ENCODE measurements at places on chromosomes 5 and 9. TPM values are rescaled to one million over a fixed set of nuclear protein-coding genes. Genes with fewer than 3 reads are reported as not detected.
A peak's percentile ranks its signal among the peaks of the same experiment; 100 is the strongest.

DOCK2 gene
- 5.4 TPM for polyA plus RNA-seq

DNA sequence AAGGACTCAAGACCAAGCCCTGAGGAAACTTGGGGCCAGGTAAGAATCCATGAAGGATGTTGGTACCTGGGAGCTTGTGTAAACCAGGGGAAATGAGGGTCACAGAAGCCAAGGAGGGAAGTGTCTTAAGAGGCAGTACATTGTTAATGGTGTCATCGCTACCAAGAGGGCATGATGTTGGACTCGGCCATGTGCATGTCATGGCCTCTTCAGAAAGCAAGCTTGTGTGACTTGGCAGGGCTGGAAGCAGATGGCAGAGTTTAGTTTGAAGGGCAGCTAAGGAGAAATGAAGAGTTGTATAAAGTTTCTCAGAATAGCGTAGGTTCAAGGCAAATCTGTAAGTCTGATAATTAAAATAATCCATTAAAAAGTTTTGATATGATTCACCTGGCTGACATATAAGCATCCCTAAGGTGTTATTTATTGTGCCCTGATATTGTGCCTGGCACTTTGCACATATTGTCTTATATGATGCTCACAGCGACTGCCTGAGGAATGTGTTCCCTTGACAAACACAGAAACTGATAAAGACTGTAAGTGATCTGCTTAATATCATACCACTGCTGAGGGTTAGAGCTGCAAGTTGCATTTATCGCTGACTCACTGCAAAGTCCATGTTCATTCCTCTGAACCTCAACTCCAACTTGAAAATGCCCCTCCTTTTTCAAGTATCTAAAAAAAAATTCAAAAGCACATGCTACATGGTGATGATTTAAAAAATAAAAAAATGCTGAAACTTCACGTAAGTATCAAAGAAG is 81.3 kb upstream of the PTPN3 start:
- DNase-seq: no peak

- DNase-seq: no peak
Observed at GRCh38 chr5:83249156-83249555, 171.8 kb downstream of the XRCC4 start.

DNA sequence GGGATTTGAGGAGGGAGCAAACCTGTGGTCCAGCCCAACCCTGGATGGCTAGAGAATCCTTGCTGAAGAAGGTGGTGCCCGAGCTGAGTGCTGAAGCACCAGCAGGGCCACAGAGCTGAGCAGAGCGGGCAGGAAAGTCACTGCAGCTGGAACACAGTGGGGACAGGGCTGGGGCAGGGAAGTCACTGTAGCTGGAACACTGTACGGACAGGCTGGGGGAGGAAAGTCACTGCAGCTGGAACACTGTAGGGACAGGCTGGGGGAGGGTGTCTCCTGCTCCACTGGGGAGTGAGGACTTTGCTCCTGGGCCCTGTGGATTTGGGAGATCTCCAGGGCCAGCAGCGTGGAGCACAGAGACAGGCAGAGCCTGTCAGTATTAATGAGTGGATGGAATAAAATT is 9.0 kb upstream of the SUSD3 start:
- DNase-seq: no peak

- DNase-seq: peak; percentile 37
Observed at GRCh38 chr5:149608936-149609545, 27.7 kb downstream of the ARHGEF37 start.

DNA sequence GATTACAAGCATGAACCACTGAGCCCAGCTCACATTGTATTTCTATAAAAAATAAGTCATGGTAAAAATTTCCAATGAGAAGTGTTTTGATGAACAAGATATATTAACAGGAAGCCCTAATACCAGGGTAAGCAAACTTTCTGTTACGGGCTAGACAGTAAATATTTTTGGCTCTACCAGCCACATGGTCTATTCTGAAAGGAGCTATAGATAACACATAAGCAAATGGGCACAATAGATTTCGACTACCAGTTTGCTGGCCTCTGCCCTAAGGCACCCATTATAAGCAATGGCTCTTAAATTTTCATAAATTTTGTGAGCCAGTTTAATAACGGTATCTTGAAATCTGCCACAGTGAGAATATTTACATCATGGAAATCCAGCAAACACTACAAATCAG is 8.1 kb downstream of the UBQLN1 start:
- DNase-seq: no peak

GRCh38 chr5:8729437-8729836 is 816.4 kb downstream of the SEMA5A start:
- DNase-seq: peak; percentile 63

- DNase-seq: peak; percentile 96
Observed at GRCh38 chr9:131733541-131734061, 6.3 kb downstream of the RAPGEF1 start.
